ENCODE measurements at places on chromosomes 1 and 21.

- no peak for DNase-seq
These were observed 1194.5 kb downstream of the PLA2G4A start for GRCh38 chr1:188023206-188023605.

DNA sequence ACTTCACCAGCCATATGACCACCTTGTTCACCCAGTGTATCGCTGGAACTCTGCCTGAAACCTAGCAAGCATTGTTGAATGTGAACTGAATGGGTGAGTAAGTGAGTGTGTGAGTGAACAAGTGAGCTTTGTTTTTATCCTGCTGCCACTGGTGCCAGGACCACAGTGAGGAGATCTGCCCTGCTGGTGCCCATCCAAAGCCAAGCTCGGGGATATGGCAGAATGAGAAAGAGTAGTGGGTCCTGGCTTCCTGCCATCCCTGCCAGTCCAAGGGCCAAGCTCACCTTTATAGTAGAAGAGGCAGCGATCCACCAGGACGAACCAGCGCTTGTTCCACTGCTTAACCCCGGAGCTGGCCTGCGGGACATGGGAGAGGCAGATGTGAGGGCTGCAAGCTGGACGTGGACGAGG is 53.4 kb upstream of the GOLT1A start:
- DNase-seq = no peak

- DNase-seq = peak; percentile 72
These were observed 139.9 kb downstream of the DHRS3 start for GRCh38 chr1:12477936-12478611.

- DNase-seq = no peak
These were observed 3.2 kb upstream of the DENND1B start for GRCh38 chr1:197778366-197778945.

DNA sequence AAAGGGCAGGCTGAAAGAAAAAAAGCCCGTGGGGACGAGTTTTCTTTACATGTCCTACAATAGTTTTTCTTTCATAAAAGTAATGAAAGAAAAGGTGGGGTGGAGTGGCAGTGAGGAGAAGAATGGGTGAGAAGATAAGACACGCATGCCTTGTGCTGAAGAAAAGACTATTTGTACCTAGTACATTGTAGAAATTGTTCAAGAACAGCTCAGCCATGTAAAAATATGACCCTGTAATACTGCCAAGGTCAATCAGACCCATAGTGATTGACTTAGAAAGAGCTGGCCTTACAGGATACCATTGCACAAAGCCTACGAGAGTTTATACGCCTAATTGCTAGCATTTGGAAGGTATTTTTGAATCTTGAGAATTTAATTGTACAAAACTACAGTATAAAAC is 126.0 kb upstream of the NRIP1 start:
- DNase-seq = no peak

- DNase-seq = no peak
These were observed 35.4 kb upstream of the RAB3GAP2 start for GRCh38 chr1:220307607-220308006.

DNA sequence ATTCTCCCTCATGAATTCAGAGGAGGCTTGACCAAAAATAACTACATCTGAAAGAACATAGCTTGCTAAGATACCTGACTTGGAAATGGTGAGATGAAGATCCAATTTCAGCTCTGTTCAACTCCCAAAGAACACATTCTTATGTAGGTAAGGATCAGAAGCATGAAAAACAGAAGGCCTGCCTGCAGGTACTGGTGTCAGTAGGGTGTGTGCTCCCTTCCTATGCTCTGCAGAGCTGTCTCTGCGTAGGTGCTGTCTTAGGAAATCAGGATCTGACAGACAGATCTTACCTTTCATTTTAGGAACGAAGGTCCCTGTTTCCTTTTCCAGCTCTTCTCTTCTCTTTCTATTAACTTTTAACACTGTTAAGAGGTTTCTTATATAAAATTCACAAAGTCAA is 5.6 kb upstream of the OR6K2 start:
- no peak for DNase-seq

- no peak for DNase-seq
These were observed 204.5 kb downstream of the SIPA1L2 start for GRCh38 chr1:232425421-232425820.

GRCh38 chr21:36087362-36088138 is 17.7 kb downstream of the CBR1 start:
- no peak for DNase-seq

DNA sequence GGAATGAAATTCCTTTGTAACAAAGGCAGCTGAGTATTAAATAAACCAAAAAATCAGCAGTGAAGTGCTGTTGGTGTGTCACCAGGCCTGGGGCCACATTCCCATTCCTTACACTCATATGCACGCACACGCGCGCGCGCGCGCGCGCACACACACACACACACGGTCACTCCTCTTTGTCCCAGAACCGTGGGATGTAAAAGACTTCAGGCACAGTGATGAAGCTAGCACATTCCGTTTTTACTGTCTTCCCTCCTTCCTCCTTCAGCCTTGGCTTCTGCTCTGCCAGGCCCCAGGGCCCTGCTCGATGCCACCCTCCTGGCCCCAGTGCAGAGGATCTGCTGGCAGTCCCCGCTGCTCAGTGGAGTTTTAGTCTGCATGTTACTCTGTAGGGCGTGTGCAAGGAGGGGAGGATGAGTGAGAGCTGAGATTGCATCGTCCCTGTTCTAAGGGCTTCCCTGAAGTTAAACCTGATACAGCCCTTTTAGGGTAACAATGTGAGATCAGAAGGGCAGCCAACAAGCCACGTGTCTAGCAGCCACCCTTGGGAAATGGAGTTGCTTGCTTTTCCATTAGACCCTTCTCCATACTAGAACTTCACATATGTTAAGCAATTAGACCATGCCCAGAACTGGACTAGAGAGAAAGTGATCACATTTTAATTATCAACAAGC is 71.7 kb upstream of the WDR26 start:
- no peak for DNase-seq

GRCh38 chr1:16110884-16111283 is 37.4 kb upstream of the FAM131C start:
- no peak for DNase-seq

GRCh38 chr1:178277793-178278530 is 184.1 kb downstream of the RASAL2 start:
- no peak for DNase-seq

GRCh38 chr1:160058087-160058486 is 11.9 kb downstream of the KCNJ10 start:
- no peak for DNase-seq

- no peak for DNase-seq
These were observed 459 bp downstream of the CAPZB start for GRCh38 chr1:19484798-19485361.

DNA sequence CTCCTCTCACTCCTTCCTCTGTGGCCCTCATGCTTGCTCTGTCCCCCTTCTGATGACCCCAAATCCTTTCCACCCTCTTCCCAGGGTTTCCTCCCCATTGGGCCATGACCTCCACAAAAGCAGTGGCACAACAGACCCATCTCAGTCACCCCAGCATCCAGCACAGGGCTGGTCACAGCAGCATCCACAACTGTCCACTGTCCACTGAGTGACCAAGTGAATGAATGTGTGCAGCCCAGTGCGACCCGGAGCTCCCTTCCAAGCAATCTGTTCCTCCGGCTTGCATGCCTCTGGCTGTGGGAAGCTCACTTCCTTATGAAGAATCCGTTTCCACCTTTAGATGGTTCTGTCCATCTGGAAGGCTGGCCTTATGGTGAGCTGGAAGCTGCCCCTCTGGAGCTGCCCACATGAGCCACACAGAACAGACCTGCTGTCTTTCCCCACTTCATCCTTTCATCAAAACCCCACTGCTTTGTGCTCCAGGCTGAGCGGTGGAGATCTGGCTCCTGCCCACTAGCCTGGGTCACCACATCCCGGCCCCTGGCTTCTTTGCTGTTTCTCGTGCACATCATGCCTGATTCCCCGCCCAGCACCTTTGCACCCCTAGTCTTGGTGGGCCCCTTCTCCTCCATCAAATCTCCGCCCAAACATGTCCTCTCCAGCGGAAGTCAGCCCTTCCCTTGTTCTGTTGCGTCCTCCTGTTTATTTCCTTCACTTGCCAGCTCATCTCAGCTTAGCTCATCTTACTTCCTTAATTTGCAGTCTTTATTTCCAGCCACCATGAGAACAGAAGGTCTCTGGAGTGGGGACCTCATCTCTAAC is 56.4 kb downstream of the EDN2 start:
- no peak for DNase-seq

- no peak for DNase-seq
These were observed 11.1 kb upstream of the ATF3 start for GRCh38 chr1:212597487-212597886.

- no peak for DNase-seq
These were observed 905 bp downstream of the LCE3E start for GRCh38 chr1:152565535-152566215.

- DNase-seq = no peak
These were observed 45.1 kb upstream of the EPS15 start for GRCh38 chr1:51564124-51564523.

GRCh38 chr1:101065575-101065974 is 40.0 kb upstream of the DPH5 start:
- no peak for DNase-seq

DNA sequence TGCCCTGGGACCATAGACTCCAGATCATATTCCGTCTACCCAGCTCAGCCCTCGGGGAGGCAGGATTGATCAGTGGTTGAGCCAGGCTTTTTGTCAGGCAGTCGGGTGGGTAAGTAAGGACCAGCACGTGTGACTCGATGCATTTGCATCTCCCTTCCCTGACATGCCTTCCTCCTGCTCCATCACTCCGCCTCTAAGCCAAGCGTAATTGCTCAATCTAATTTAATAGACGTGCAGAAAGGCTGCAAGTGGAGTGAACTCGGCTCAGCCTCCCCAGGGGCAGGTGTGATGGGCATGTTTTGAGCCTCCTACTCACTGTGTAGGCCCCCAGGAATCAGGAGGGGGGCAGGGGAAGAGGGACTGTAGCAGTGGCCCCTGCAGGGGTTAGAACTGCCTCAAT is 34.6 kb upstream of the GRIK3 start:
- DNase-seq = no peak

DNA sequence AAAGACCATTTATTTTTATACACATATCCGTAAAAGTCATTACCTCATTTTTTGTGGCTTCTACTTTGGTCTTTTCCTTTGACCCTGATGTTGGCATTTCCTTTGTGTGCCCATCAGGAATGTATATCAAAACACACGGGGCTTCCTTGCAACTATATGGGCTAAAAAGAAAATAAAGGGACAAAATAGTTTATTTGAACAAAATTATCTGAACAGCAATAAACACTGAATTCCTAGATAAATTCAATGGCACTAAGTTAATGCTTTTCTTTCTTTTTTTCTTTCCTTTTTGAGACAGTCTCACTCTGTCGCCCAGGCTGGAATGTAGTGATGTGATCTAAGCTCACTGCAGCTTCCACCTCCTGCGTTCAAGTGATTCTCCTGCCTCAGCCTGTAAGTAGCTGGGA is 45.2 kb downstream of the EPRS1 start:
- no peak for DNase-seq

DNA sequence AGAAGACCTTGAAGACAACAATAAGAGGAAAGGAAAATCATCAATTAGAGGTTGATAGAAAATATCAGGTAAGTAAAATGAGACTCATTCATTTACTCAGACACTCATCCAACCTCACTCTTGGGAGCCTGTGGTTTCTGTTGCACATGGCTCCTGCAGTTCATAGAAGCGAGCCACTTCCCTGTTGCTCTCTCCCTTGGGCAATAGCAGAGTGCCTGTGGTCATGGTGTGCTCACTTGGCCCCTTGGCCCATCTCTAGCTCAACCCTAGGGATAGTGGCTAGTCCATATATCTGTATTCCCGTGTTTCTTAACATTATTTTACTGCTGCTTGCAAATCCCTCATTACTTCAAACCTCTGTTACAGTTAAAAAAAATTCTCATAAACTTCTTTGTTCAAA is 368.6 kb downstream of the PTPRC start:
- DNase-seq = no peak

DNA sequence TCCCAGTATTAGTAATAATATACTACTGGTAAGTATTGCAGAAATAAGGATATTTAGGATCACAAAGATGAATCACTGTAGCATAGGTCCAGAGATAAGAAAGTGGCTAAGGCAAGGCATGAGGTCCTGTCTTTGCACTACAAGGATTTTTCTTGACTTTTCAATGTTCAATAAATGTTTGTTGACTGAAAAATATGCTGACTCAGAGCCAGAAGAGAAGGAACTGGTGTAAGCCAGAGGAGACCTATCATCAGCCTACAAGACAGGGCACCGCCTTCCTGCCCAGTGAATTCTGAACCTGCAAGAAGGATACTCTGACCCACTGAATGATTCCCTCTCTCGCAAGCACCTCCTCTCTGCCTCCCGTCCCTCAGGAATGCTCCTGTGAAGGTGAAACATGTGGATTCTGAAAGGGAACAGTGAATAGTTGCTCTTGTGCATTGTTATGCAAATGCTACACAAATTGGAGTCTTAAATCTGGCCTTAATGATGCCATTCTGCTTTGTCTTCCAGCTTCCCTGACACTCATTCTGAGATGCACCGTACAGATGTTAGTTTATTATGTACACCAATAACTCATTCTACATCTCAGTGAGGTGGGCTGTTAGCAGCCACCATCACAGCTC is 540.0 kb downstream of the OMA1 start:
- DNase-seq = no peak

- DNase-seq = peak; percentile 37
These were observed 475.4 kb upstream of the NR5A2 start for GRCh38 chr1:199551967-199552565.

DNA sequence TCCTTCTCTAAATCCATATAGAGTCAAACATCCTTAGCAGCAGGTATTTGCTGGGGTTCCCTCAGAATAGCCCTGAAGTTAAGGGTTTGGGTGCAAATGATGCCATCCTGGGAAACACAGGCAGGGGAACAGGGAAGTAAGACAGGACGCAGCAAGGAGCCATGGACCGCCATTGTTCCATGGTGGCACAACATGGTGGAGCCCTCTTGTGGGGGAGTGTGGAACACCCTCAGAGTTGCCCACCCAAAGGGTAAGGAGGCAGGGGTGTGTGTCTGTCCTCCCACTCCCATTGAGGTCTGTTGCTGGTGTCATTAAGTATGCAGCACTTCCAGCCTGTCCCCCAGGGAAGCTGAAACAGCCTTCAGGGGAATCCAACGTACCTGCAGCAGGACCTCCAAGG is 20.4 kb upstream of the RCAN1 start:
- DNase-seq = no peak

- no peak for DNase-seq
These were observed 124.8 kb downstream of the TMEM53 start for GRCh38 chr1:44549510-44549909.

- no peak for DNase-seq
These were observed 46.7 kb downstream of the RPRD2 start for GRCh38 chr1:150410582-150411101.
